GM12891 (cell line): ENCODE measurements at places on chromosomes 1 and 21.
A peak's percentile ranks its signal among the peaks of the same experiment; 100 is the strongest.

GRCh38 chr1:229751610-229752009 is 125.6 kb downstream of the URB2 start:
- DNase-seq: no peak

DNA sequence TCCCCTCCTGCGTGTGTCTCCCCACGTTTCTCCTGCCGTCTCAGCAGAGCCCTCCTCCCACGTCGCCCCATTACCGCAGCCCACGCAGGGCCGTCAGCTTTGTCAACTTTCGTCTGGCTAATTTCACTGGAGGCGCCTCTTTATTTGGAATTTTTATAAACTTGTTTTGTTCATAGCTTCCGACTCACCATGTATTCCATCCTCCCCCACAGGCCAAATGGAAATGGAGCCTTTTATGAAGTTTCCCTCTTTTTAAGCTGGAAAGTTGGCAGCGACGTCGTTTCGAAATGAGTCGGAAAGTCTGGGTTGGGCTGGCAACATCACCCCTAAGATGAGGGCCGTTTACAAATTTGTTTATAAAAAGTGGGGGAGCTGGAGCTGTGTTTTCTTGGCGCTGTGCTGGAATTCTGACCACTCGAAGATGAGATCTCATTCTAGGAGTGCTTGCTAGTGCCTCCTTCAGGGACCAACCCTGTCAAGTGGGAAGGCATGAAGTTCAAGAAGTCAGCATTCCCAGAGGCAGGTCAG is 23.7 kb upstream of the SLC45A1 start:
- no peak for DNase-seq

DNA sequence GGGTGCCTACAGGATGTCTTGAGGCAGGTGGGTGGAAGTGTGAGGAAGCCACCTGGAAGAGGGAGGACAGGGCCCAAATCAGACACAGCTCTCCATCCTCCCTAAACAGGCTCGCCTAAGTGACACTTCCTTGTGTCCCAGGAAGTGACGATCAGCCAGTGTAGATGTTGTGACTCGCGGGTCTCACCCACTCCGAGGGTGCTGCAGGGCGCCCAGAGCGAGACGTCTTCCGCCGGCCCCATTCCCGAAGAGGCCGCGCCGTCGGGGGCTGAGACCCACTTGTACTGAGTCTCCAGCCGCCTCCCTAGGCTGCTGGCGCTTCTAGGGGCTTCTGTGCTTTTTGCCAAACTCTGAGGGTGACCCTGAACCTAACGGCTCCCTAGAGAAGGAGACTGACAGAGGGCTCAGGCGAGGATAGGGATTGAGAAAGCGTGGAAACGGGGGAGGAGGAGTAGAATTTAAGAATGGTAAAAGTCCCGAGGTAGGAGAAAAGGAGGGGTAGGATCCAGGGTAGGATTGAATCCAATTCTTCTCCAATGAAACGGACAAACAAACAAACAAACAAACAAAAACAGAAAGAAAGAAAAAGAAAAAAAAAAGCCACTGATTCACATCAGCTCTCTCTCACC is 543 bp upstream of the MARK1 start:
- DNase-seq: no peak

DNA sequence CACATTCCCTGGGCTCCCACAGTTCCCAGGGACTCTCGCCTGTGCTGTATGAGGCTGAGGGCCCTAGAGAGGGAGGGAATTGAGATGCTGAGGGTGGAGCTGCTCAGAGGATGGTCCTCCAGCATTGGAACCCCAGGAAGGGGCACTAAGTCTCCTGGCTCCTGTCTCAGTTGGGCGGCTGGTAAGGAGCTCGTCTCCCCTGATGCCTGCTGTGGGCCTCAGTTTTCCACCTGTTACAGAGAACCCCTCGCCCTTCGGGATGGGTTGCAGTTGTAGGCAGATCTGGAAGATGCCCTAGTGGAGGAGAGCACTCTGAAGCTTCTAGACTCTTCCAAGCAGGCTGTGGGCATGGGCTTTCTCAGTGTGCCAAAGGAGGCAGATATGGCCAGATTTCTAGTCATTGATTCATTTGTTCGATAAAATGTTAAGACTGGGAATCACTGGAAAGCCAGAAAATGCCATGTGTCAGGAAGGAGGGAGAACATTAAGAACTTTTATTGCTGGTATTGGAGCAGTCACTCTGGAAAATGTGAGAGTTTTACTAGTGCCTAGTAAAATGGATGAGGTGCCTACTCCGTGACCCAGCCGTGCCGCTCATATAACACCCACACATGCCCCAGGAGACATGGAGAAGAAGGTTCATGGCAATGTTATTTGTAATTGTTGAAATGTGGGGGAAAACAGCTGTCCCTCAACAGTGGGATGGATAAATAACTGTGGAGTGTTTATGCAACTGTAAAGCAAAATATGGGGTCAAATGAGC is 828 bp upstream of the MYBPH start:
- DNase-seq: no peak

DNA sequence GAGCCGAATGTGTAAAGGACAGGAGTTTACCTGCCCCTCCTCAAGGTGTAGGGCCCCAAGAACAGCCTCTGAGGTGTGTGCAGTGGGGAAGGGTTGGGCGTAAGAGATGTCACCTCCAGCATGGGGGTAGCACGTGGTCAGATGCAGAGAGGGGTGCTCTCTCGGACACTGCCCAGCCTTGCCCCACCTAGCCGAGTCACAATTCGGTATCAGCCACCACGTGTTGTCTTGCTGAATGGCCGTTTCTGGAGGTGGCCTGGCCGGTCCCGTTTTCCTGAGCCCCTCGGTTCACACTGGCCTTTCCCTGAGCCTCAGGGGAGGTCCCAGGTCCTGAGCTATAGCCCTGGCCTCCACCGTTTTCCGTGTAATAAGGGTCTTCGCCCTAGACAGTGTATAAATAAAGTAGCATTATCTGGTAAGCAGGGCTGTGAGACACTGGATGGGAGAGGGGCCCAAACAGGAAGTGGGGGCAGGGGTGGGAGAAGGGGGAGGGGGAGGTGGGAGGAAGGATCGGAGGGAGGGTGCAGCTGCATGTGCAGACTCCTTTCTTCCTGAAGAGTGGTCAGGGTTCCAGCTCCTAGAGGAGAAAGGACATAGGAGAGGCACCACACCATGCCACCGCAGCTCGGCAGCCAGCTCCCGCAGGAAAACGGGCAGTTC is 23.3 kb downstream of the CD34 start:
- no peak for DNase-seq

- no peak for DNase-seq
Measured at GRCh38 chr1:183780159-183780558, 24.8 kb upstream of the RGL1 start.

GRCh38 chr1:226511296-226511695 is 37.3 kb upstream of the STUM start:
- no peak for DNase-seq

DNA sequence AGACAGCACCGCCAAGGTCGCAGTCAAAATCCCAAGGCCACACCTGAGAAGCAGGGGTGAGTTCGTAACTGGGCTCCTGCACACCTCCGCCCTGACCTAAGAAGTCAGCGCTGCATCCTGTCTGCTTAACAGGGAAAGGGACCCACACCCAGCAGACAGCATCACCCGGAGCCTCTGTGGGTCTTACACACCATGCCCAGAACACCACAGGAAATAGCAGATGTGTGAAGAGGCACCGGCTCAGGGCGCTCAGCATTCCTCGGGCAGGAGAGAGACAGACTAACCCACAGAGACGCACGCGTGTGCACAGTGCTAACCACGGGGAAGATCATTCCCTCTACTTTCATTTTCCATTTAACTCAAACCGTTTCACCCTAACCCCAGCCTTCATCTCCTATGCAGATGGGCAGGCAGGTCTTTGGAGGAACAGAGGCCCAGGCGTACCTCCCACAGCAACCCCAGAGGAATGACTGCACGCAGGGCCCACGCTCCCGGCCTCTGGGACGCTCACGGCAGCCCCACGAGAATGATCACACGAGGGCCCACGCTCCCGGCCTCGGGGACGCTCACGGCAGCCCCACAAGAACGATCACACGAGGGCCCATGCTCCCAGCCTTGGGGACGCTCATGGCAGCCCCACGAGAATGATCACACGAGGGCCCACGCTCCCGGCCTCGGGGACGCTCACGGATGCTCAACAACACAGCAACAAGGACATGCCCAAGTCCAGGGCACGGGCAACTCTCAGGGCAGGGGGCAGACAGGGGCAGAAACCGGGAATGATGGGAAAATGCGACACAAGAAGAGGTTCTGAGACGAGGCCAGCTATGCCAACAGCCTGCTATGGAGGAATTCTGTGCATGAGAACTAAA is 20.9 kb downstream of the POFUT2 start:
- DNase-seq: no peak

DNA sequence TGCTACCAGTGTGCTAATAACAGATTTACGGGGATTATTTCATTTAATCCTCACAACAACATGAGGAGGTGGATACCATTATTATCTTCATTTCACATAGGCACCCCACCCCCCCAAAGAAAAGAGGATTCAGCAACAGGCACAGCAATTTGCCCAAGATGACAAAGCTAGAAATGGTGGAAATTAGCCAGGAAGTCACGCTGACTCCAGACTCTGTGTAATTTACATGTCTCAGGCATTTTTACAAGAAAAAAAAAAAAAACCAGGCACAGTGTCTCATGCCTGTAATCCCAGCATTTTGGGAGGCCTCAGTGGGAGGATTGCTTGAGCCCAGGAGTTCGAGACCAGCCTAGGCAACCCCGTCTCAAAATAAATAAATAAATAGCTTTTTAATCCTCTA is 37.5 kb upstream of the PRDM2 start:
- DNase-seq: no peak

GRCh38 chr1:156368889-156369684 is at the start of gene RHBG:
TSS of gene RHBG (plus strand) at chr1:156369211. CDS start at chr1:156369250, 39 bp downstream.
- no peak for DNase-seq

DNA sequence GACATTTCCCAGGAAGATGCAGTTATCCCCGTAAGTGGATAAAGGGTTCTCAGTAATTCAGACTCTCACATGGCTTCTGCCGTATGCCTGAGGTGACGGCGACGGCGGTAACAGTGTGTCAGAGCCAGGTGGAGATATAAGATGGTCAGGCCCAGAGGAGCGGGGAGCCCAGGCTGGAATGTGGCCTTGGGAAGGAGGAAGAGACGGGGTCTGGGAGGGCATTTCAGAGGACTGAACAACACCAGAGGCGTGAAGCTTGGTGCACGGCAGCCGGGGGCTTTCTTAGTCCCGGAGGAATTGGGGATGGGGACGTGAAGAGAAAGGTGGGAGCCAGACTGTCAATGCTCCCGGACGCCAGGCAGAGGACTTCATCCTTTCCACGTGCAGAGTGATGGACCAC is 1.0 kb downstream of the RER1 start:
- no peak for DNase-seq

DNA sequence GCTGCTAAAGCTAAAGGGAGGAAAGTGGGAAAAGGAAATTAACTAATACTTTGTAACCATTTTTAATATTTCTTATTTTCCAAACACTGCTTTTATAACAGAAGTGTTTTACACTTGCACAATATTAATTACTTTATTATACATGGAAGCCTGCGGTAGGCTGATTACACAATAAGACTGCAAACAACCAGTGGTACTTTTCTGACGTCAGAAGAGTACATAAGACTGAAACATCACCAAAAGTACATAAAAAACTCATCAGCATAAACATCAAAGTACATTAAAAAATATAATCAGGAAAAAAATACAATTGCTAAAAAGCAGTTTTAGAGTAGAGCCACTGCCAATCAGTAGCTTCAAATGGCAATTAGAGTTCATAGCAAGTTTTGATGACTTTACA is 4.6 kb downstream of the ZNF281 start:
- DNase-seq: no peak

DNA sequence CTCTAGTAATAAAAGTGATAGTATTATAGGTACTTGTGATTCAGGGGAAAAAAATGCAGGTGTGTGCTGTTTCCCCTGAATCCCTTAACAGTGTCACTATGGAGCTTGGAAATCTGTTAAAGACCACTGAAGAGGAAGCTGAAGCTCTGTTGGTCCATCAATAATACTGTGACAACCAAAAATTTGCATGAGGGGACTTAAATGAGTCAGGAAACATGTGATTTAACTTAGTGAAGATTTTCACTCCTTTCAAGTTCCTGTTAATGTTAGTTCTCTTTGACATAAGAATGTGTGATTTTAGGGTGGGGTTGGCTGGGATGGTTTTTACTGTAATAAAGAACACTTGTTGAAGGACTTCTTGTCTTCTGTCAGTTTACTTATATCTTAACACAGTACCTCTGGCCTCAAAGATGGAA is 32.0 kb downstream of the VANGL2 start:
- no peak for DNase-seq

DNA sequence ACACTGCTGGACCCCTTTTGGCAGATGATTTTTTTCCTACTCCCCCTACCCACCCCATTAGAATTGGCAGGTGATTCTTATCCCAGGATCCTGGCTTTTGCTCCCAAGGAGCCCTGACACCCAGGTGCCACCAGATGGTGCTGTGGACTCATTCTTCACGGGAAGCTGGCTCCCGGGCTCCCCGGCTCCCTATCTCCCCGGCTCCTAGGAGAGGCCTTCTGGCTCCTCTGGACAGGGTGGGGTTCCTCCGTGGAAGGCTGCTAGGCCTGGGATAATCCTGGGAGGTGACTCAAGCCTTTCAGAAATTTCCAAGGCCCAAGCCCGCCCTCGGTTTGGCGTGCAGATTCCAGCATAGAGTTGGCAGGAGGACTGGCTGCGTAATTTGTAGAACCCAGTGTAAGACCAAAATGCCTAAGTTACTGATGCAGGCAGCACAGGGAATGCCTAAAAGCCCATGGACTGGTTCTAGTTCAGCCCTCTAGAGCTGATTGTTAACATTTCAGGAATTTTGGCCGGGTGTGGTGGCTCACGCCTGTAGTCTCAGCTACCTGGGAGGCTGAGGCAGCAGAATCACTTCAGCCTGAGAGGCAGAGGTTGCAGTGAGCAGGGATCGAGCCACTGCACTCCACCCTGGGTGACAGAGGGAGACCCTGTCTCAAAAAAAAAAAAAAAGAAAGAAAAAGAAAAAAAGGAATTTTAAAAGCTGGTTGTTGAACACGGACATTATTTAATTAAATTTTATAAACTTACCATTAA is 6.8 kb upstream of the BSDC1 start:
- peak; percentile 44 for DNase-seq

GRCh38 chr1:220032911-220033310 is 13.4 kb downstream of the EPRS1 start:
- DNase-seq: no peak

DNA sequence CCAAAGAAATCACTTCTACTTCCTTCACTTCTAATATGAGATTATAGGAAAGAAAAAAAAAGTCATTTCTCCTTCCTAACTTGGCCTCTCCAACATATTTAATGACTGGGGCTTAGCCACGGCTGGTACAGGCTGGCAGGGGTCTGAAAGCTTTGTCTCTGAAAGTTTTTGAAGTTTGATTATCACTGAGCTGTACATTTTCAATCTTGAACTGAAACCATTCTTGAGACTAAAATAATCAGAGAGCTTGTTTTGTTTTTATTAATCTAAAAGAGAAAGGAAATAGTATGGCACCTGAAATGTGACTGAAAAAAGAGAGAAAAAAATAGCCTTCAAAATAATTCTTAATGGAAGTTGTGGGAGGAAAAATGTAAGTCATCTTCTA is 3.8 kb upstream of the KRTAP19-8 start:
- DNase-seq: no peak

GRCh38 chr1:45644661-45645060 is 20.8 kb upstream of the CCDC17 start:
- DNase-seq: no peak

GRCh38 chr1:179828554-179829110 is 49.0 kb downstream of the TOR1AIP2 start:
- no peak for DNase-seq
